Activated gamma-delta T cell treated with Interleukin-2 at 50 U/mL for 16 hours (primary cell): ENCODE measurements at places on chromosomes 13 and 19.

- peak; percentile 42 for DNase-seq
These were observed 4.4 kb upstream of the KCNN4 start for GRCh38 chr19:43784981-43785808.

DNA sequence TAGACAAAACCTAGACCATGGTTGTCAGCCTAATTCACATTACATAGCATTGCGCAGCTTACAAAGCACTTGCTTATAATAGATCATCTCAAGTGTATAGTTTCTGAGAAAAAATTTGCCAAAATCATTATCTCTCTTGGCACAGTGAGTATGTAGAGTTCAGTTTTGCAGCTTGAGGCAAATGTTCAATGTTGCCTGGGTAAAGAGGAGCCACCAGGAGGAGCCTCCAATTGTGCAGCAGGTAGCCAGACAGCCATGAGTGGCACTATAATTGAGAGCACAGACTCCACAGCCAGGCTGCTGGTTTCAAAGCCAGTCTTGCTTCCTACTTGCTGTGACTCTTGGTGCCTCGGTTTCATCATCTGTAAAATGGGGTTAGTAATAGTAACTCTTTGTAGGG, 24.0 kb upstream of the OLFM4 start:
- DNase-seq = no peak

GRCh38 chr13:48278806-48279205, 24.7 kb upstream of the RB1 start:
- no peak for DNase-seq

DNA sequence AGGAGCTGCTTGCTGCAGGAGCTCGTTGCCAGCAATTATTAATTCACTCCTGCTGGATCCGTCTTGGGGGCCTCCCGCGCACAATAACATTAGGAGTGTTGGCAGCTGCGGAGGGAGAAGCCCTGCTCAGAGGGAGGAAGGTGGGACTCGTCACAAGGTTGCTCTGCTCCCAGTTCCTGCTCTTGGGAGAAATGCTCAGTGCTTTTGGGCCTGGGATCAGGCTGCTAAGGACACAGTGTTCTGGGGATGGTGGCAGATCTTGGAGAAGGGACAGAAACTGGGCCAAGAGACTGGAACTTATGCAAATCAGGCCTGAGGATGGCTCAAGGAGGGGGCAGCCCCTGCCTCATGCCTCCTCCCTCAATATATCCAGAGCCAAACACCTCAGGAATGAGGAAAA, 78.9 kb upstream of the OLFM4 start:
- DNase-seq = no peak

DNA sequence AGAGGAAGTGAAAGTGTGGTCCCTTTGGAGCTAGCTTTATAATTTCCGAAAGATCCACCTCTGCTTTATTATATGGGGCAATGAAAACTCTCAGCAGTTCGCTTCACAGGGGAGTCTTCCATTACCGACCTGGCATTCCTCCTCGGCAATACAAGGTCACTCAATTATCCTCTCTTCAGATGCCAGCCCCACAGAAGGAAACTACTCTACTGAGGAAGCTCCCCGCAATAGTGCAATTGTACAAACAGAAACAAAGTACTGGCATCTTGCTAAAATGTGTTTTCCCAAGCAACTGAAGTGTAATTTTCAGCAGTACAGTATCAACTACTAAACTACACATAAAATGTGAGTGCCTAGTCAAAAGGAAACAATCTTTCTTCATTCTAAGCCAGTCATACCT, 702.0 kb downstream of the PCDH9 start:
- no peak for DNase-seq

- DNase-seq = no peak
These were observed 36.4 kb upstream of the IGFL1 start for GRCh38 chr19:46192992-46193650.

DNA sequence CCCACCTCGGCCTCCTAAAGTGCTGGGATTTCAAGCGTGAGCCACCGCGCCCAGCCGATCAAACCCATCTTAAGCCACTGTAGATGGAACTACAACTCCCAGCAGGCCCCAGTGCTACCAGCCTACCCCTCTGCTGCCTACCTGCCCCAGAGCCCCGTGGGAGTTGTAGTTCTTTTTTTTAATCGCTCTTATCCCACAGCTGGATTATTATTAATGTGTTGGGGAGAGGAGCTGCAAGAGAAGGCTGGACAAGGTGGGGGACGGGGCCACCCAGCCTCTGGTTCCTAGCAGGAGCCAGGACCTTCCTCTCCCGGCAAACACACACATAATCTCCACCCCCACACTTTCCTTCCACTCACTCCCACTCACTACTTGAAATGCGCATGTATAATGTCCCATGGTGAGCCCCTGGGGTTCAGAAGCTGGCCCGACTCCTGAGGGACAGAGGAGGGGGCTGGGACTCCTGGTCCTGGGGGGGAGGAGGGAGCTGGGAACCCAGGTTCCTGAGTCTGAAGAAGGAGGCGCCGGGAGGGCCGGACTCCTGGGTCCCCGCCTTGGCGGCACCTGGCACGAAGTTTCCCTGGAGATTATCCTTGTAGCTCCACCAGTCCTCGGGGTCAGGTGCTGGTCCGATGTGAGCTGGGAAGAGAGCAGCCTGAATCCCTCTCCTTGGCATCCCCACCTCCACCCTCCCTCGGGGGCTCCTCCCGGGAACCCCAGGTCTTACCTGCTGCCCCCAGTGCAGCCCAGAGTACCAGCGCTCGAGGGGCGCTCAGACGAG, 958 bp downstream of the CA11 start:
- peak; percentile 73 for DNase-seq

- DNase-seq = no peak
These were observed 5.2 kb downstream of the CHAMP1 start for GRCh38 chr13:114319441-114319913.

DNA sequence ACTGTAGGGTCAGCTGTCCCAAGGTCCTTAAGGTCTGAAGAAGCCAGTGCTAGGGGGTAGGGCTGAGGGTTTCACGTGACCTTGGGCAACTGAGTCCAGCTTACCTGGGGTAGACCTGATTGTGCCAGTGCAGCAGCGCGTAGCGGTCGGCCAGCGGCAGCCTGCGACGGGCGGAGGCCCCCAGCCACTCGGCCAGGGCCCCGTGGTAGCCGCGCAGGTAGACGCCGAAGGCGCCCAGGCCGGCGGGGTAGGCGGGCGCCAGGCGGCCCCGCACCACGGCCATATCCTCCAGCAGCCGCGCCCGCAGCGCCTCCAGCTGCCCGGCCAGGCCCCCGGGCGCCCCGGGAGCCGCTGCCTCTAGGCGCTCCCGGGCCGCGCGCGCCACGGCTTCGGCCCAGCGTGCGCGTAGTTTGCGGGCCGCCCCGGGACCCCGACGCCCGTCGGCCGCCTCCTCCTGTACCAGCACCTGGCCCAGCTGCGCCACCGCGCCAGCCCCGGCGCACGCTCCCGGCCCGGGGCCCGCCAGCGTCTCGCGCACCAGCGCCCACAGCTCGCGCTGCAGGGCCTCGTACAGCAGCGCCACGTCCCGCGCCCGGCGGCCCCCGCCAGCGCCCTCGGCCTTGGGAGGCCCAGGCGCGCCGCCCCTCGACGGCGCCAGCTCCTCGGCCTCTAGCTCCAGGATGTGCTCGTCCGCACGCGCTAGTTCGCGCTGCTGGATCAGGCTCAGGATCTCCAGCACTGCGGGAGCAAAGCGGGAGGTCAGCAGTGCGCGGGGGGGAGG, 10.9 kb downstream of the EXOC3L2 start:
- no peak for DNase-seq

GRCh38 chr13:79749984-79750551, 269.1 kb downstream of the NDFIP2 start:
- no peak for DNase-seq

DNA sequence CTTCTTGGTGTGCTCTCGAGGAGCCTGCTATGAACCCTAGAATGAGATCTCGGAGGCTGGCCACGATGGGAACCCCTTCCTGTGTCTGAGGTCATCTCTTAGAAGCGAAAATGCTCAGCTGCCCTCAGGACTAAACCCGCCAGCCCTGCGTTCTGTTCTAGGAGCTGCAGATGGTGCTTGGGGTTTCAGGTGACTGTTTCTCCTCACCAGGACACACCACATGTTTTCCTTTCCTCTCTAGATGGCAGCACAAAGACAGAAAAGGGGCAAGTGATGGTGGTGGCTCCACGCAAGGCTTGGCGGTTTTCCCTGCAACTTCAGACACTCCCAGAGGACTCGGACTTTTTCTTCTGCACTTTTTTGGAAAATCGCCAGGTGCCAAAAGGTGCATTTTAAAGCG, 60.1 kb downstream of the RNASEH2B start:
- DNase-seq = no peak

DNA sequence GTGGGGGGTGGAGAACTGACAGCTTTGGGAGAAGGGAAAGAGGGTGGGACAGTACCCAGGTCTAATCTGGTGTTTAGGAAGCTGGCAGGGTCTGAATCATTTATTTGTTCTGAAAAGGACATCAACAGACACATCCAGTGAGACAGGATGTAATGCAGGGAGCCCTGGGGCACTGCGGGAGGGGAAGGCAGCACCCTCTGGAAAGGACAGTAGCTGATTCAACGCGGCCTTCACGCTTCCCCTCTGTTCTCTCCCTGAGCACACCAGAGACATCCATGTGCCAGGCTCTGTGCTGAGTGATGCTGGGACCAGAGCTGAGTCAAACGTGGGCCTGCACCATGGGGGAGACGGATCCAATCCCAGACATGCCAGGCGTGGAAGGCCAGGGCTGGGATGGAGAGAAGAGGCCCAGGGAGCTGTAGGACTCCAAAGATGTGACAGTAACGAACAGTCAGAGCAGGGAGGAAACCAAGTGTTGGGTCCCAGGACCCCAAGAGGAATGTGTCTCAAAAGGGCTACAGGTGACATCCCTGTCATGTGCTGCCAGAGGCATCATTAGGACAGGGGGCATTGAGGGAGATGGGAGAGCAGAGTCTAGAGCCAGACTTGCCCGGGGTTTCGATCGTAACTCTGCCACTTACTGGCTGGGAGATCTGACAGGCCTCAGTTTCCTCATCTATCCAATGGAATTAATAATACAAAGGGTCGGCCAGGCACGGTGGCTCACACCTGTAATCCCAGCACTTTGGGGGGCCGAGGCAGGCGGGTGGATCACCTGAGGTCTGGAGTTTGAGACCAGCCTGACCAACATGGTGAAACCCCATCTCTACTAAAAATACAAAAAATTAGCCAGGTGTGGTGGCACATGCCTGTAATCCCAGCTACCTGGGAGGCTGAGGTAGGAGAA, 1.7 kb downstream of the ETFB start:
- no peak for DNase-seq

DNA sequence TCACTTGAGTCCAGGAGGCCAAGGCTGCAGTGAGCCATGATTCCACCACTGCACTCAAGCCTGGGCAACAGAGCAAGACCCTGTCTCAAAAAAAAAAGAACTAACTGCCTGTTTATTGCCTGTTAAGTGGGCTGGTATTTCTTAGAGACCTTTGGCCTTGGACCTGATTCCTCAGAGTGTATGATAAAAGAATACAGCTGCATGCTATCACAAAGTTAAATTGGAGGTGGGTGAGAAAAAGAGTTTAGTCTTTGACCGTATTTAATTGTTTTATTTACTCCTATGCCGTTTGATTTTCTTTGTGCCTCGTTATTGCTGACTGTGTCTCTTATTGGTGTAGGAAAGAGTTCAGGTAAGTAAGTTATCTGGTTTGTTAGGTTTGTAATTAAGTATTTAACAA, 25.3 kb upstream of the DPY19L3 start:
- no peak for DNase-seq
